ENCODE measurements at places on chromosomes 11 and 22.
A peak's percentile ranks its signal among the peaks of the same experiment; 100 is the strongest.

DNA sequence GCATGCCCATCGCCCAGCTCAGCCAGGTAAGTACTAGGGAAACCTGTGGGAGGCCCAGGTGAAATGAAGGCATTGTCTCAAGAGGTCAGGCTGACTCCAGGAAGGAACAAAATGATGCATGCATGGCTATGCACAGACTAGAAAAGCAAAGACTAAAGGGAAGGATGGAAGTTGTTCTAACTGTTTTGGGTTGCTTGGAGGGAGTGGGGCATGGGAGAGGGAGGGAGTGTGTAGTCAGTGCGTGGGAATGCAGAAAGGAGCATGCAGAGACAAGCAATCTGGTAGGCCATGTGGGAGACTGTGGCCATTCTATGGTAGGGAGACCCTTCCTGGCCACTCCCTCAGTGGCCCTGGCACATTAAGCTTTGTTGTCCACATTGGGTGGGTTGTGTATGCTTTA, 2.9 kb downstream of the MICAL3 start:
- no peak for DNase-seq

GRCh38 chr22:48752451-48753380, 1075.0 kb downstream of the BRD1 start:
- DNase-seq = peak; percentile 61

DNA sequence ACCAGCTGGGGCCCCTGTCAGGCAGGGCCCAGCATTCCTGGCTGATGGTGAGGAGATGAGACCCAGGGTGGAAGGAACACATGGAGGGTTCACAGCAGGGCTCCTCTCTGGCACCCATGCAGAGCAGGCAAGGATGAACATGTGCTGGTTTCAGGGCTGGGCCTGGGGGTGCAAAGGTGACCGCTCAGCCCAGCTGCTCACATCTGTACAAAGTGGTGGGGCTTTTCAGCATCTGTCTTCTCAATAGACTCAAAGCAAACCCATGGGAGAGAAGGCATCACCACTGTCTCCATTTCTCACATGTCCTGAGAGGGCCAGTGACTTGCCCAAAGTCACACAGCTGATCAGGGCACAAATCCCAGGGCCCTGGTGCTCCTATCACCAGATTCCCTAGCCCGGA, 27.3 kb upstream of the TCF20 start:
- no peak for DNase-seq

DNA sequence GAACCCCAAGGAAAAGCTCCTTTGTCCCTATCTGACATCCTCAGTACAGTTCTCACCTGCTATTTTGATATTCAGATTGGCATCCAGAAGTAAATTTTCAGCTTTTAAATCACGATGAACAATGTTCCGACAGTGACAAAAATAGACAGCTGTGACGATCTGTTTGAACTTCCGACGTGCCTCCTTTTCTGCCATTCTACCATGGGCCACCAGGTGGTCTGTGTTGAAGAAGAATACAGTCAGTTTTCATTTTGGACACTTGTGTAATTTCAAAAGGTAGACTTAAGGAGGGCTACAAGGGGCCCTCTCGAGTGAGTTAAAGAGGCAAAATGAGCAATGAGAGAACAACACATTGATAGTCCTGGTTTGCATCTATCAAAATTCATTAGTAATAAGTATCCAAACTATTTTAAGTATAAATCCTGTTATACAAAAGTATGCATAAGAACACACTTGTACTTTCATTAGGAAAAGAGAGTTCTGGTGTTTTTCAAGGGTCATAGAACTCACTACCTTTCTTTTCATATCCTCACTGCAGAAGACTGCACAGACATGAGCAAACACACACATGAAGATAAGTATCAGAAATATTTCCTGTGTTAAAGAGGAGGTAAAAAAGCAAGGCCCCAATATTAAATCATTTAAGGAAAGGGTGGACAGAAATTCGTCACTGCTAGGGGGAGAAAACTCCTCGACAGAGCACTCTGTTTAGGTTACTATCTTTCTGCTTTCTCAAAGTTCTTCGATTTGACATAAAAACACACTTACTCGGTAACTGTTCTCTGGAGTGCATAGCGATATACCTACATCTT, 89.9 kb upstream of the APOA1 start:
- DNase-seq = no peak

GRCh38 chr11:44564670-44565210, 723 bp upstream of the CD82 start:
- DNase-seq = peak; percentile 74

DNA sequence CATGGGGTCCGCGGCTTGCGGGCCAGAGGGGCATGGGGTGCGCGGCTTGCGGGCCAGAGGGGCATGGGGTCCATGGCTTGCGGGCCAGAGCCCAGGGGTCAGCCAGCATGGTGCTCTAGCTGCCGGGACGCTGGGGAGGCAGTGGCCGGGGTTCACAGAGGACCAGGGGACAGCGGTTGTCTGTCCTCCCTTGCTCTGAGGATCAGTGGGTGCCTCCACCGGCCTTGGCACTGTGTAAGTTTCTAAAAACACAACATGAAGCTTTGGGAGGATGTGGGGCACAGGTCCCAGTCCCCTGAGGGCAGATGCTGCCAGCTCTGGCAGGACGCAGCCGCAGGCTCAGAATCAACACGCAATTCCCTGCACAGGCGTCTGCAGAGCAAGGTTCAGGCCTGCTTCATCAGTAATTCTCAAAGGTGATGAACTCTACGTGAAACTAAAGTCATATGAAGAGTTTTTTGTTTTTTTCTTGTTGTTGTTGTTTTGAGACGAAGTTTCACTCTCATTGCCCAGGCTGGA, 3.0 kb downstream of the MLC1 start:
- peak; percentile 31 for DNase-seq

GRCh38 chr22:19843857-19844376, 10.8 kb downstream of the GNB1L start:
- DNase-seq = no peak

DNA sequence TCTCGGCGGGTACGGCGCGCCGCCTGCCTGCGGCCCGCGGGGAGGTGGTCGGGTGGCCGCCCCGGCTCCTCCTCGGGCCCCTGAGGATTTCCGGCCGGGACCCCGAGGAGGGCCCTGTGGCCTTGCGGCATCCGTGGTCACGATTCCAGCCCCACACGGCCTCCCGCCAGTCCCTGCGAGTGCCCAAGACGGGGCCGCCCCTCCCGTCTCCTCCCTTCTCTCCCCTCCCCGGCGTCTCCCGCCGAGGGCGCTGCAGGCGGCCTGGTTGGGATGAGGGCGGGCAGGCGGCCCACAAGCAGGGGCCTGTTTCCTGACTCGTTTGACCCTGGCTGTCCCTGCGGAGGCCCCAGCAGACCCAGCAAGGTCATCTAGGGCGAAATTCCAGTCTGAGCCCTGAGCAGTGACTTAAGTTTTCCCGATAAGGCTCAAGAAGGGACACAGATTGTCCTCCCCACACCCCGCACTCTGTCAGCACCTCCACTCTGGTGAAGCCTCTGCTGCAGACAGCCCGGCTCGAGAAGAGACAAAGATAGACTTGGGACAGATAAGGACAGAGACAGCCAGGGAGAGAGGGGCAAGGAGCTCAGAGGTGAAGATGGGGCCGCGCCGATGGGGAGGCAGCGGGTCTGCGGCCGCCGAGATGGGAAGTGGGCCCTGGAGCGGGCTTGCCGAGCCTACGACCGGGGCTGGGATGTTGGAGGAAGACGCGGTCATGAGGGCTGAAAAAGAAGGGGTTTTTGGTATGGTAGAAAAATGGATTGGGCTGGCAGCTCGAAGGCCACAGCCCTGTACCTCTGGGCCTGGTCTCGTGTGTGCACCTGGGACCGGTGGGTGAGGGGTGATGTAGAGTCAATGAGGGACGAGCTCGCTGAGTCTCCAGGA, 95.0 kb downstream of the SWAP70 start:
- peak; percentile 84 for DNase-seq

- no peak for DNase-seq
Measured at GRCh38 chr11:13448876-13449275, 14.1 kb downstream of the BTBD10 start.

- peak; percentile 34 for DNase-seq
Measured at GRCh38 chr22:41996826-41997225, 1.8 kb upstream of the WBP2NL start.

- peak; percentile 38 for DNase-seq
Measured at GRCh38 chr11:117183724-117184349, 5.3 kb downstream of the SIDT2 start.

GRCh38 chr11:110356762-110357671, 60.6 kb upstream of the RDX start:
- no peak for DNase-seq

- DNase-seq = no peak
Measured at GRCh38 chr11:6618117-6619003, 862 bp downstream of the TPP1 start.

DNA sequence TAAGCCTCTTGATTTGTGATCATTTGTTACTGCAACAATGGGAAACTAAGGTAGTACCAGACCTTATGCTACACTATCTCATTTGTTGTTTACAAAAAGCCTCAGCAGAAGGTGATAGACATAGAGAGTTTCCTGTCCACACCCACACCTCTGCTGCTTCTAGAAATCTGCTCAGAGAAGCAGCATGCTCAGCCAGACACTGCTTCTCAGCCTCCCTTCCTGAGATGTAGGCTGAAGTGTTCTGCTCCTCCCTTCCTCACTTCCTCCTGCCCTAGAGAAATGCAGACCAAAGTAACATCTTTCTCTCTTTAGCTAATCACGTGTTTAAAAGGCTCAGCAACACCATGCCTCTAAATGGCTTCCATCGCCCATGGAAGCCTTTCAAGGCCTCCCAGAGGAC, 88.4 kb downstream of the SLC1A2 start:
- DNase-seq = no peak
